Neural progenitor cell (in vitro differentiated cells): ENCODE measurements at places on chromosomes 1 and 21. TPM values are rescaled to one million over a fixed set of nuclear protein-coding genes. Genes with fewer than 3 reads are reported as not detected.
A peak's percentile ranks its signal among the peaks of the same experiment; 100 is the strongest.

Gene BECN2
- total RNA-seq = not detected in 2 replicates

Gene PTAFR
- total RNA-seq = not detected in 2 replicates

- no peaks in the 10 kb centered on the region for H3K27me3 ChIP-seq
- H3K36me3 ChIP-seq = no peaks in the 10 kb centered on the region
- H3K4me1 ChIP-seq = no peaks in the 10 kb centered on the region
- no peak overlapping the region for H3K4me3 ChIP-seq
Measured at GRCh38 chr1:22018583-22019559, 17.4 kb downstream of the CELA3A start.

DNA sequence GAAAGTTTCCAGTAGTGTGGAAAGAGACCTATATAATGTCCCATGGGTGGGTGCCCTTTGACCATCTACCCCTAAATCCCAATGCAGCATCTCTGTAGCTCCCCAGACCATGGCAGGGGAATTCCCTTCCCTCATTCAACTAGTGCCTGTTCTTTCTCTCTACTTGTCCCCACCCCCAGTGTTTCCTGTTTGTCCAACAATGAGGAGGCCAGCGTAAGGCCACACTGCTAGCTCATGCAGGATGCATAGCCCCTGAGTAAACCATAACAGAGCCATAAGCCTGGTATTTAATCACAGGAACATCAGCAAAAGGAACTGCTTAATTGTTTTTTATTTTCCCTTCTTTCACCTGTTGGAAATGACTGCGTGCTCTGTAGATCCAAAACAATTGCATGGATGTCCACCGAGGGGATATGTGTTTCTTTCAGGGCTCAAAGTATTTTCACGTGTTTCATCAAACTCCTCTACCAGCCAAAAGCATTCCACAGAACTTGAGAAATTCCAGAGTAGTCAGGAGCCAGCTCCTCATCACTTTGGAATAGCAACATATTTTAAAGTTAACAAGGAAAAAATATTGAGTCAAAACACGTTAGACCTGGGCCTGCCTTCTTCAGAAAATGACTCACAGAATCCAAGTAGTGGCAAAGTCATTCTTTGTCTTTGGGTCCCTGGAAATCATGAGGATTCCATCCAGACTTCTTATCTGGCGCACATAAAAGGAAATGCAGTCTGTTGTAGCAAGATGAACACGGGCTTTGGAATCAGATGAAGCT lies 162.5 kb upstream of the SGIP1 start:
- no peak overlapping the region for H3K4me3 ChIP-seq
- H3K4me1 ChIP-seq = no peaks in the 10 kb centered on the region
- H3K27ac ChIP-seq = no peak overlapping the region
- no peak for DNase-seq
- H3K27me3 ChIP-seq = no peaks in the 10 kb centered on the region
- no peaks in the 10 kb centered on the region for H3K36me3 ChIP-seq

DNA sequence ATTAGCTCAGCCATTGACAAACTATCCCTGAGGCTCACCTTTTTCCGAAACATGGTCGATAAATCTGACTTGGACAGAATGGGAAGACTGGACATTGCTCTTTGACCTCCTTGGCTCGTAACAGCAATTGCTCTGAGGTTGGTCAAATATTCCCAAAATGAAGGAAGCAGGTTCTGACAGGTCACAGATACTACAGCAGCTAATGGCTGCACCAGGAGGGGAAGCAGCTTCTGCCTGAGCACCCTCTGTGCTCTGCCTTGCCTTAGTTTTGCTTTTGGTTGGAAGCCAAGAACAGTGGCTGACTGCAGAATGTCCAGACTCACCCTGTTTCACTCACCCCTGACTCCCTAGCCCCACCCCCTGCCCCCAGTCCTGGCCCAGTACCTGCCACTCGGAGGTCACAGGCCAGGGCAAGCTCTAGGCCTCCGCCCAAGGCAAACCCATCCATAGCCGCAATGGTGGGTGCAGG lies 15.4 kb downstream of the ECHDC2 start:
- H3K4me3 ChIP-seq = no peak overlapping the region
- H3K4me1 ChIP-seq = peaks cover 10% of the 10 kb centered on the region
- no peak overlapping the region for H3K27ac ChIP-seq
- no peaks in the 10 kb centered on the region for H3K36me3 ChIP-seq
- DNase-seq = no peak

DNA sequence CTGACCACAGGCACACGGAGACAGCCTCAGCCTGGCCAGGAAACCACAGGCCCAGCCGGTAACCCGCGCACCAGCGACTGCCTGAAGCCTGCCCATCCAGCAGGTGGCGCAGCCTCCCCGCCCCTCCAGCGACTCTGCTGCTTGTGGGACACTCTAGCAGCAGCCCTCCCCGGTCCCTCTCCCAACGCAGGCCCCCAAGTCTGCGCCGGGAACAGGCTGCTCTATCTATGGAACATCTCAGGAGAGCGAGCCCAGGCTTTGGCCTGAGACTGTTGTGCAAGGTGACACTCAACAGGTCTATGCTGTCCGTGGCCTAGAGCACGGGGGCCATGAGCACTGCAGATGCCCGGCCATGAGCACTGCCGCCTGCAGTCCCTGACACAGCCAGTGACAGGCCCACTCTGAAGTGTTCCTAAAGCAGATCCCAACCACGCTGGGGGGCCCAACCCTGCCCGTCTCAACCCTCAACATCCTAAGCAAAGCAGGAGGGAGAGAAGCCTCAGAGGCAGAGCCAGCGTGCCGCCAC lies 28.4 kb downstream of the WDR4 start:
- H3K27ac ChIP-seq = no peak overlapping the region
- no peak overlapping the region for H3K4me3 ChIP-seq
- H3K36me3 ChIP-seq = no peaks in the 10 kb centered on the region
- no peaks in the 10 kb centered on the region for H3K27me3 ChIP-seq
- DNase-seq = peak; percentile 30

- H3K4me3 ChIP-seq = peak overlapping the region; percentile 81
- peaks cover 32% of the 10 kb centered on the region for H3K4me1 ChIP-seq
- H3K27ac ChIP-seq = no peak overlapping the region
- peaks cover 2% of the 10 kb centered on the region for H3K36me3 ChIP-seq
- no peaks in the 10 kb centered on the region for H3K27me3 ChIP-seq
Measured at GRCh38 chr1:112675728-112676381, 1.4 kb downstream of the MOV10 start.

- H3K4me3 ChIP-seq = peak overlapping the region; percentile 94
- no peaks in the 10 kb centered on the region for H3K36me3 ChIP-seq
- DNase-seq = no peak
- H3K4me1 ChIP-seq = peaks cover 14% of the 10 kb centered on the region
- peak overlapping the region; percentile 90 for H3K27ac ChIP-seq
Measured at GRCh38 chr1:26112407-26112775, 767 bp downstream of the PDIK1L start.

Gene KAZN
- 6.1 and 9.1 TPM in 2 replicates for total RNA-seq

DNA sequence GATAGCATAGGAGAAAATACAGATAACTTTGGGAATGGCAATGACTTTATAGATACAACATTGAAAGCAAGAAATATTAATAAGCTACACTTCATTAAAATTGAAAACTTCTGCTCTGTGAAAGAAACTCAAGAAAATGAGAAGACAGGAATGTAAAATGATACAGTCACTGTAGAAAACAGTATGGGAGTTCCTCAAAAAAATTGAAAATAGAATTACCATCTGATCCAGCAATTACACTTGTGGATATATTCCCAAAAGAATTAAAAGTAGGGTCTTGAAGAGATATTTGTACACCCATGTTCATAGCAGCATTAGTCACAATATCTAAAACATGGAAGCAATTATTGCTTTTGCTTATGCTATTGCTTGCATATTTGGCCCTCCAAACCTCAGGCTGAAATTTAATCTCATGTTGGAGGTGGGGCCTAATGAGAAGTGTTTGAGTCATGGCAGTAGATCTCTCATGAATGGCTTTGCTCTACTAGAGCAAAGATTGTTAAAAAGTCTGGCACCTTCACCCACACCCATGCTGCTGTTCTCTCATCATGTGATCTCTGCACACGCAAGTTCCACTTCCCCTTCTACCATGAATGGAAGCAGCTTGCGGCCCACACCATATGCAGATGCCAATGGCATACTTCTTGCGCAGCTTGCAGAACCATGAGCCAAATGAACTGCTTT lies 15.3 kb upstream of the AHCYL1 start:
- peaks cover under 1% of the 10 kb centered on the region for H3K4me1 ChIP-seq
- DNase-seq = no peak
- H3K4me3 ChIP-seq = no peak overlapping the region
- no peaks in the 10 kb centered on the region for H3K36me3 ChIP-seq
- no peak overlapping the region for H3K27ac ChIP-seq

Gene OLIG2
- 0.15 TPM in 1 of 2 replicates, not detected in the other for total RNA-seq

- no peak for DNase-seq
- no peaks in the 10 kb centered on the region for H3K36me3 ChIP-seq
- H3K4me1 ChIP-seq = no peaks in the 10 kb centered on the region
- H3K4me3 ChIP-seq = no peak overlapping the region
- no peak overlapping the region for H3K27ac ChIP-seq
Measured at GRCh38 chr1:225907341-225907740, 16.7 kb downstream of the PYCR2 start.

GRCh38 chr1:45922374-45922773 lies 119.0 kb downstream of the MAST2 start:
- H3K4me3 ChIP-seq = no peak overlapping the region
- peaks cover 5% of the 10 kb centered on the region for H3K27me3 ChIP-seq
- no peak for DNase-seq
- H3K4me1 ChIP-seq = peaks cover 28% of the 10 kb centered on the region
